Testis (tissue), 5 donors: ENCODE measurements at places on chromosomes 2 and 18. TPM values are rescaled to one million over a fixed set of nuclear protein-coding genes. Genes with fewer than 3 reads are reported as not detected.

Gene LRP2
- total RNA-seq: 4.1 TPM

Gene CTAGE1
- 19.6 TPM for total RNA-seq

DNA sequence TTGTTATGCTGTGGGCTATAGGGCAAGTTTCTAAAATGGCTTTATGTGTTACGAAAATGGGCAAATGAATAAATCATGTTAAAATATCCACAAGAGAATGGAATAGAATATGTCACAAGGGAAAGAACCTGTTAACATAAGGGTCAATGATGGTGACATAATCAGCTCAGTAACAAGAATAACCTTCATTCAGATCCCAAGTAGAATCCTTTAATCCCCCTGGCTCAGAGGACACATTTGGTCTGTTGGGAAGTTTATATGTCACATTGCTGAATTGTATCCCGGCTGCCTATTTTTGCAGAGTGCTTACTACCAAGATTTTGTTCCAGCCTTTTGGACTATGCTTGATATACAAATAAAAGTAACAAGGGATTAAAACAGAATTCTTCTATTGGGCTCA lies 13.1 kb upstream of the LGALSL start:
- no peak overlapping the region for H3K27ac ChIP-seq
- no peak overlapping the region for H3K4me3 ChIP-seq
- DNase-seq: no peak

DNA sequence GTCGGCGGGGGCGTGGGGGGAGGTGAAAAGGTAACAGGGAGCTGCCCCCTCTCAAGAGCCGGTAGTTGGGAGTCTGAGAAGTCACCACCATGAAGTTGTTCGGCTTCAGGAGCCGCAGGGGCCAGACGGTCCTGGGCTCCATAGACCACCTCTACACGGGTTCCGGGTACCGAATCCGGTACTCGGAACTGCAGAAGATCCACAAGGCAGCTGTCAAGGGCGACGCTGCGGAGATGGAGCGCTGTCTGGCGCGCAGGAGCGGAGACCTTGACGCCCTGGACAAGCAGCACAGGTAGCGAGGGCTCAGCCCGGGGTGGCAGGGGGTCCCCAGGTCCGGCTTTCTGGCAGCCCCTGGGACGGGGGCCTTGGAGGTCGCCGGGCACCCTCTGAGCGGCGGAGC lies 47.1 kb upstream of the ZNF519 start:
- H3K27me3 ChIP-seq: no peaks in the 10 kb centered on the region
- no peaks in the 10 kb centered on the region for H3K36me3 ChIP-seq
- no peaks in the 10 kb centered on the region for H3K4me1 ChIP-seq
- no peak overlapping the region for H3K27ac ChIP-seq

GRCh38 chr2:105327690-105328089 lies 1.8 kb downstream of the TGFBRAP1 start:
- H3K36me3 ChIP-seq: no peaks in the 10 kb centered on the region
- H3K4me1 ChIP-seq: no peaks in the 10 kb centered on the region
- DNase-seq: no peak

Gene SERPINB10
- total RNA-seq: not detected

- peak overlapping the region; percentile 79 for H3K27ac ChIP-seq
- H3K4me3 ChIP-seq: no peak overlapping the region
- no peak for DNase-seq
- peaks cover 16% of the 10 kb centered on the region for H3K4me1 ChIP-seq
- no peaks in the 10 kb centered on the region for H3K27me3 ChIP-seq
Measured at GRCh38 chr18:77115192-77115953, 17.2 kb downstream of the MBP start.

- H3K36me3 ChIP-seq: no peaks in the 10 kb centered on the region
- no peak for DNase-seq
- no peak overlapping the region for H3K27ac ChIP-seq
- H3K4me3 ChIP-seq: no peak overlapping the region
- no peaks in the 10 kb centered on the region for H3K4me1 ChIP-seq
Measured at GRCh38 chr2:152600697-152601096, 116.6 kb downstream of the PRPF40A start.

DNA sequence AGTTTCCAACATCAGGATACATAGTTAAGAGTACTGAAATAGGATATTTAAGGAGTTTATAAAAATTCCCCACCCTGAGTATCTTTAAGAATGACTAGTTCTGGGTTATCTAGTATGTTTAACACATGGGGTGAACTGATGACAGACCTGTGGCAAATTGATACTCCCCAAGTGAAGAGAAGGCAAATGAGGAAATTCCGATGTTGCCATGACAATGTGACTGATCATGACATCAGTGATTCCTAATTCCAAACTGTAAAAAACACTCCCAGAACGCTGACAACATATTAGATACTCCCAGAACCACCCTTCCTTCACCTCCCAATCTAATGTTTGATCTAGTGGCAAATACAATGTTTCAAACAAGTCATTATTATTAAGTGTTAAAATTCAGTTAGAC lies 77.6 kb downstream of the RBMS1 start:
- H3K27ac ChIP-seq: no peak overlapping the region
- H3K4me3 ChIP-seq: no peak overlapping the region
- no peak for DNase-seq
- no peaks in the 10 kb centered on the region for H3K4me1 ChIP-seq
- H3K36me3 ChIP-seq: no peaks in the 10 kb centered on the region

Gene SMYD1
- 2.4 TPM for total RNA-seq

GRCh38 chr2:118056165-118056534 lies 32.1 kb upstream of the INSIG2 start:
- H3K27ac ChIP-seq: no peak overlapping the region
- H3K27me3 ChIP-seq: no peaks in the 10 kb centered on the region
- H3K36me3 ChIP-seq: no peaks in the 10 kb centered on the region
- H3K4me1 ChIP-seq: no peaks in the 10 kb centered on the region
- DNase-seq: peak; percentile 16

Gene CRYGC
- total RNA-seq: 2.2 TPM

DNA sequence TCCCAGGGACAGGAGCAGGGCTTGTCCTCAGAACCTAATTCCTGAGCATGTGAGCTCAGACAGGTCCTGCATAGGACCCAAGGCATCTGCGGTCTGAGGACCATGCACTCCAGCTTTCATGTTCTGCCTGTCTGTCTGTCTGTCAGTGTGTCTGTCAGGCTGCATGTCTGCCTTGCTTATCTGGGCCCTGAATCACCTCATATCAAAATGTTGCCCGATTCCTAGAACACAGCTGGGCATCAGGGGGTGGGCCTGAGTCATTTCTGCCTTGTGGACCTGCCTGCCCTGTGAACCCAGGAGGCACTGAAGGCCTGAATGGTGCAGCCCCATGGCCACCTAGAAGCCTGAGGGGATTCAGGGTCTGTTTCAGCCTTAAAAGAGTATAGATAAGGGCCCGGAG lies 22.1 kb downstream of the INHBB start:
- H3K4me3 ChIP-seq: no peak overlapping the region
- H3K36me3 ChIP-seq: no peaks in the 10 kb centered on the region
- no peaks in the 10 kb centered on the region for H3K4me1 ChIP-seq

Gene UGT1A4
- total RNA-seq: not detected

DNA sequence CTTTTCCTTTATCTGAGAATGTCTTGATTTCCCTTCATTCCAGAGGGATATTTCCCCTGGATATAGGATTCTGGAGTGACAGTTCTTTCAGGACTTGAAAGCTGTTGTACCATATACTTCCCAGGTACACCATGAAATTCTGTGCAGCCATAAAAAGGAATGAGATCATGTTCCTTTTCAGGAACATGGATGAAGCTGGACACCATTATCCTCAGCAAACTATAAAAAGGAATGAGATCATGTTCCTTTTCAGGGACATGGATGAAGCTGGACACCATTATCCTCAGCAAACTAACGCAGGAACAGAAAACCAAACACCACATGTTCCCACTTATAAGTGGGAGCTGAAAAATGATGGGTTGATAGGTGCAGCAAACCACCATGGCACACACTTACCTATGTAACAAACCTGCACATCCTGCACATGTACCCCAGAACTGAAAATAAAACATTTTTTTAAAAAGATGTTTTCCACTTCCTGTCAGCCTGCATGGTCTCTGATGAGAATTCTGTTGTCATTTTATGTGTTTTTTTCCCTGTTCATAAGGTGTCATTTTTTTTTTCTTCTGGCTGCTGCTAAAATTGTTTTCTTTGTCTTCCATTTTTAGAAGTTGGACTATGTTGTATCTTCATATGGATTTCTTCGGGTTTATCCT lies 133.3 kb downstream of the DNAH6 start:
- H3K4me1 ChIP-seq: no peaks in the 10 kb centered on the region
- H3K27ac ChIP-seq: no peak overlapping the region
- H3K4me3 ChIP-seq: no peak overlapping the region
- H3K27me3 ChIP-seq: no peaks in the 10 kb centered on the region
- H3K36me3 ChIP-seq: no peaks in the 10 kb centered on the region

DNA sequence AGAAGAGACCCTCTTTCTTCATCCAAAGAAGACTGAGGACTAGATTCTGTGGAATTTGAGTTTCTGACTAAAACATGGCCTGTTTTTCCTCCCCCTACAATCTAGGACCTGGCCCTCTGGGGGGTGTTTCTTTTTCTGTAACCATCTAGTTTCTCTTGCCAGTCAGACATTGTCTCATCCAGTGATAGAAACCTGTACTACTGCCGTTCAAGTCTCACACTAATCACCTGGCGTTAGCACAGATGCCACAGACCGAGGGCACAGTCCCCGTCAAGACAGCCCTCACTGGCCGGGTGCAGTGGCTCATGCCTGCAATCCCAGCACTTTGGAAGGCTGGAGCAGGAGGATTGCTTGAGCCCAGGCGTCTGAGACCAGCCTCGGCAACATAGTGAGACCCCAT lies 126.9 kb upstream of the NDUFV2 start:
- no peaks in the 10 kb centered on the region for H3K4me1 ChIP-seq
- H3K36me3 ChIP-seq: no peaks in the 10 kb centered on the region
- H3K27me3 ChIP-seq: no peaks in the 10 kb centered on the region
- DNase-seq: no peak

Gene RAB6D
- 2.5 TPM for total RNA-seq

- no peaks in the 10 kb centered on the region for H3K27me3 ChIP-seq
- H3K4me1 ChIP-seq: peaks cover 5% of the 10 kb centered on the region
- H3K4me3 ChIP-seq: no peak overlapping the region
- no peak for DNase-seq
- H3K36me3 ChIP-seq: no peaks in the 10 kb centered on the region
- H3K27ac ChIP-seq: no peak overlapping the region
Measured at GRCh38 chr2:11159574-11160170, 4.4 kb downstream of the SLC66A3 start.

- H3K4me3 ChIP-seq: no peak within 1 kb of the TSS
- H3K27me3 ChIP-seq: no peaks in the 10 kb centered on the region
- H3K4me1 ChIP-seq: peaks cover 10% of the 10 kb centered on the region
- peak; percentile 37 for DNase-seq
Measured at GRCh38 chr2:74525717-74526648, at the start of gene DQX1. Gene DQX1 (minus strand): TSS chr2:74526231. CDS start chr2:74525729, 502 bp downstream.

Gene SNTG2
- total RNA-seq: 8.7 TPM

GRCh38 chr2:7693246-7694075 lies 776.2 kb downstream of the RNF144A start:
- H3K27me3 ChIP-seq: no peaks in the 10 kb centered on the region
- H3K36me3 ChIP-seq: no peaks in the 10 kb centered on the region
- no peak overlapping the region for H3K27ac ChIP-seq
- no peak for DNase-seq

GRCh38 chr18:75467281-75467795 lies 39.8 kb upstream of the SMIM21 start:
- no peaks in the 10 kb centered on the region for H3K4me1 ChIP-seq
- no peak overlapping the region for H3K27ac ChIP-seq
- no peak overlapping the region for H3K4me3 ChIP-seq
- H3K36me3 ChIP-seq: no peaks in the 10 kb centered on the region
- DNase-seq: no peak

Gene ESPNL
- total RNA-seq: 7.5 TPM

Gene ORMDL1
- total RNA-seq: 122 TPM

DNA sequence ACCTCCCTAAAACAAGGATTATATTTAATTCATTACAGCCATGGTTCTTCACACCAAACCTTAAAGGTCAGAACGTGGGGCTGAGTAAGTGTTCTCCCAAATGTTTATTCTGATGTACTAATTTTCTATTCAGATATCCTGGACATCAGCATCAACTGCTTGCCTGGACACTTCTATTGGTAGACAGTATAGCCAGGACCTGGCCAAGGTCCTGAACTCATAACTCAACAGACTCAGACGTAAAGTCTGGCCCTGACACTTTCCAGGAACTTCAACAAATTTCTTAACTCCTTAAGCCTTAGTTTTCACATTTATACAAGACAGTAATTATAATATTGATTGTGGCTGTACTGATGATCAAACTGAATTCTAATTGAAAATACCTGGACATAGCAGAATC lies 89.1 kb downstream of the AKAIN1 start:
- H3K27ac ChIP-seq: no peak overlapping the region
- no peaks in the 10 kb centered on the region for H3K36me3 ChIP-seq
- H3K4me3 ChIP-seq: no peak overlapping the region
- H3K27me3 ChIP-seq: no peaks in the 10 kb centered on the region
- DNase-seq: no peak
- H3K4me1 ChIP-seq: no peaks in the 10 kb centered on the region
